ENCODE measurements at places on chromosomes 16 and 17.

- no peak for DNase-seq
These were observed 443.2 kb downstream of the TOX3 start for GRCh38 chr16:52103791-52104190.

- no peak for DNase-seq
These were observed 96.0 kb downstream of the YPEL2 start for GRCh38 chr17:59427425-59427921.

DNA sequence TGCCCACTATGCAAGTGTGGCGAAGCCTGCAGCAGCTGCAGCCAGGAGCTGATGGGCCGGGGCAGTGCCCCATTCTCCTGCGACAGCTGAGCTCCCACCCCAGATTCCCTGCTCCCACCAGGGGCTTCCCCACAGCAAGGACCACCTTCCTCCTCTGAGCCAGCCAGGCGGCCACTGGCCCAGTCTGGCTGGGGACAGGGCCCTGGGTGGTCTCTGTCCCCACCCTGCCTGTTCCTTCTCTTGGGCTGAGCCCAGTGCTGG, 5.6 kb upstream of the NPTX1 start:
- DNase-seq: no peak

- DNase-seq: no peak
These were observed 267.1 kb downstream of the BCAS3 start for GRCh38 chr17:60944751-60945150.

GRCh38 chr16:24013864-24014645, 178.3 kb downstream of the PRKCB start:
- DNase-seq: no peak

GRCh38 chr17:73902416-73903181, 258.4 kb upstream of the SDK2 start:
- DNase-seq: no peak

- DNase-seq: no peak
These were observed 7.1 kb upstream of the MPP2 start for GRCh38 chr17:43914451-43914850.
